Purkinje cell (primary cell): ENCODE measurements at places on chromosomes 6 and 20. TPM values are rescaled to one million over a fixed set of nuclear protein-coding genes. Genes with fewer than 3 reads are reported as not detected.

Gene KIF25
- 5.7 and 13.7 TPM in 2 replicates for polyA plus RNA-seq

Gene TGM2
- not detected in 2 replicates for polyA plus RNA-seq

Gene ADGRF5
- 0.06 TPM in 1 of 2 replicates, not detected in the other for polyA plus RNA-seq

Gene OR2H1
- 0.49 TPM in 1 of 2 replicates, not detected in the other for polyA plus RNA-seq

Gene SIRPD
- 2.2 TPM in 1 of 2 replicates, not detected in the other for polyA plus RNA-seq

Gene RAB44
- polyA plus RNA-seq = not detected in 2 replicates

Gene MROH8
- 3.8 TPM in 2 replicates for polyA plus RNA-seq

Gene ME1
- 90.1 and 105 TPM in 2 replicates for polyA plus RNA-seq

Gene PTCRA
- polyA plus RNA-seq = not detected in 2 replicates

Gene WFDC6
- polyA plus RNA-seq = not detected in 2 replicates

Gene DUSP22
- 2.5 and 4.0 TPM in 2 replicates for polyA plus RNA-seq

Gene BPIFB1
- not detected in 2 replicates for polyA plus RNA-seq

Gene CTCFL
- 0.63 TPM in 1 of 2 replicates, not detected in the other for polyA plus RNA-seq

Gene LGSN
- polyA plus RNA-seq = 0.65 TPM in 1 of 2 replicates, not detected in the other

Gene TFAP2D
- not detected in 2 replicates for polyA plus RNA-seq

Gene GJA10
- not detected in 2 replicates for polyA plus RNA-seq

Gene UBE3D
- 11.6 and 12.6 TPM in 2 replicates for polyA plus RNA-seq

Gene AAR2
- polyA plus RNA-seq = 6.9 and 11.1 TPM in 2 replicates

Gene RAB22A
- polyA plus RNA-seq = 16.0 and 16.2 TPM in 2 replicates

Gene ZBTB12
- not detected in 2 replicates for polyA plus RNA-seq

Gene NTSR1
- polyA plus RNA-seq = not detected in 2 replicates

Gene NKX2-4
- not detected in 2 replicates for polyA plus RNA-seq

Gene ZSCAN23
- 1.2 TPM in 1 of 2 replicates, not detected in the other for polyA plus RNA-seq

Gene PLN
- polyA plus RNA-seq = 1.0 TPM in 1 of 2 replicates, not detected in the other

Gene FAM162B
- polyA plus RNA-seq = not detected in 2 replicates

Gene MYB
- 1.7 TPM in 1 of 2 replicates, not detected in the other for polyA plus RNA-seq

Gene PKIB
- 131 and 177 TPM in 2 replicates for polyA plus RNA-seq

Gene ARMC2
- polyA plus RNA-seq = 1.9 and 2.7 TPM in 2 replicates

Gene CRISP1
- polyA plus RNA-seq = not detected in 2 replicates

Gene CST2
- polyA plus RNA-seq = not detected in 2 replicates

Gene HTR1E
- polyA plus RNA-seq = 0.58 TPM in 1 of 2 replicates, not detected in the other

Gene PHACTR1
- polyA plus RNA-seq = 2.1 and 11.9 TPM in 2 replicates

Gene TOX2
- polyA plus RNA-seq = not detected in 2 replicates

Gene SAPCD1
- not detected in 2 replicates for polyA plus RNA-seq

Gene TFB1M
- 29.2 and 33.0 TPM in 2 replicates for polyA plus RNA-seq

Gene RSPO3
- 69.2 and 85.3 TPM in 2 replicates for polyA plus RNA-seq

Gene PDYN
- 0.82 TPM in 1 of 2 replicates, not detected in the other for polyA plus RNA-seq

Gene LBP
- not detected in 2 replicates for polyA plus RNA-seq

Gene LY6G6F
- not detected in 2 replicates for polyA plus RNA-seq

Gene MOG
- 1.7 and 2.1 TPM in 2 replicates for polyA plus RNA-seq

Gene TLDC2
- not detected in 2 replicates for polyA plus RNA-seq

Gene GPX5
- polyA plus RNA-seq = not detected in 2 replicates

Gene TP53TG5
- 2.1 and 3.8 TPM in 2 replicates for polyA plus RNA-seq

Gene SLC17A3
- not detected in 2 replicates for polyA plus RNA-seq

Gene RSPO4
- polyA plus RNA-seq = not detected in 2 replicates

Gene ARG1
- not detected in 2 replicates for polyA plus RNA-seq
